ENCODE measurements at places on chromosomes 2 and 18.

GRCh38 chr2:65403529-65403915 is 28.9 kb downstream of the SPRED2 start:
- DNase-seq: no peak

DNA sequence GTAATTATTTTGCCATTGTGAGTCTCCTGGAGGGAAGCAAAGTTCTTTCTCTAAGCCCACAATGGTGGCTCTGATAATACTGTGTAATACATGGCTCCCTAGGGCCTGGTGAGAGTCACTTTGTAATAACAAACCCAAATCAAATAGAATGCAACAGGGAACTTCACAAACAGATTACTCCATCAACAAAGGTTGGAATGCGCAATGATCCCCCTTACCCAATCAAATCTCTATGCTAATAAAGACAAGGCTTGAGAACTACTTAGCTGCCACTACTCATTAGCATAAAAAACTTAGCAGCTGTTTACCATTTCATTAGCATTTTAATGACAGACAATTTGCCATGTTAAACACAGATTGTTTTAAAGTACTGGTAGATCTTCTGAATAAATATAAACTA is 285.6 kb upstream of the SESTD1 start:
- no peak for DNase-seq

- DNase-seq: no peak
Observed at GRCh38 chr2:239820836-239821693, 204.1 kb downstream of the NDUFA10 start.

DNA sequence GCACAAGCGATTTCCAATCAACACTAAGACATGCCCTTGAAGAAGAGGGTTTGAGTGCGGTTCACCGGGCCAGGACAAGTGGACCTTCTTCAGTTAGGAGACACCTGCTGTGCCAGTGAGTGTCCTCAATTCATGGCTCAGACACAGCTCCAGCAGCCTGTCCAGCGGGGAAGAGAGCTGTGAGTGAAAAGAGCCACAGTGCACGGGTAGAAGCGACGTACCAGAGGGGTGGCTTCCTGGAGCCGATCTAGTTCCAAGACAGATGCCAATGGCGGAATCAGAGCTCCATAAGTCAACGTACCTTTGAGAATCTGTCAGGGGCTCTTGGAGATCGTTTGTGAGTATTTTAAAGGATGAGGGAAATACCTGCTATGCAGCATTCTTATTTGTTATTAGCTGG is 119.9 kb upstream of the SALL3 start:
- no peak for DNase-seq

GRCh38 chr2:240237609-240238174 is 97.2 kb upstream of the OTOS start:
- no peak for DNase-seq

- no peak for DNase-seq
Observed at GRCh38 chr2:100013892-100014677, 128.3 kb downstream of the AFF3 start.

- DNase-seq: no peak
Observed at GRCh38 chr2:68190991-68191731, 33.5 kb downstream of the PNO1 start.

DNA sequence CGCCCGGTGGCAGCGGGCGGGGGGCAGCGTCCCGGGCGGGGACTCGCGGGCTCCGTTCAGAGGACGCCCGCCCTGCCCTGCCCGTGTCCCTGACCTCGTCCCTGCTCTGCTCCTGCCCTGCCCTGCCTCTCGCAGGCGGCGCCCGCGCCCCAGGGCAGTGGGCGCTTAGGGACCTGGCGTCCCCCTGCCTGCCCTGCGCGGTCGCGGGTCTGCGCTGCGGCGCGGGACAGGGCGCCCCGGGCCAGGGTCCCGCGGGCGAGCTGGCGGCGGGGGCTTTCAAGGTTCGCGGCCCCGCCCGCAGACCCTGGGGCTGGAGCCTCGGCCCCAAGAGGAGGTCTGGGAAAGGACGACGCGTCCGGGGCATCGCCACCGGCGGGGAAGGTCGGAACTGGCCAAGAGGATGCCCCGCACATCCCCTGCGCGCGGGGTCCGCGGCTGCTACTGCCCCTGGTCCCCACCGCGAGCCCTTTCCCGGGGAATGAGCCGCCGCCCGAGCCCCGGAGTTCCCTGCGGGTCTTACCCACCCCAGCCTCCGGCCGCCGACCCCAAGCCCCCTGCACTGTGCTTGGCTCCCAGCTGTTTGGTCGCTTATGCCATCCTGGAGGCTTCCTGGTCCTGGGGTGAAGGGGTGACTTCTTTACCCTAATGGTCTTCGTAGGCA is 679 bp downstream of the RNF144A start:
- DNase-seq: no peak

- DNase-seq: no peak
Observed at GRCh38 chr2:191432121-191432520, 186.9 kb downstream of the MYO1B start.

- DNase-seq: no peak
Observed at GRCh38 chr2:219020604-219021365, 20.5 kb downstream of the CFAP65 start.

Measured in CD4-positive, alpha-beta T cell treated with Interferon gamma for 1 hour (primary cell).